Stimulated activated CD4-positive, alpha-beta T cell treated with anti-CD3 and anti-CD28 coated beads, Interleukin-1b, Interleukin-23, amount 100 ng/mL, for 1 hour (primary cell): ENCODE measurements at places on chromosomes 12 and 14.

DNA sequence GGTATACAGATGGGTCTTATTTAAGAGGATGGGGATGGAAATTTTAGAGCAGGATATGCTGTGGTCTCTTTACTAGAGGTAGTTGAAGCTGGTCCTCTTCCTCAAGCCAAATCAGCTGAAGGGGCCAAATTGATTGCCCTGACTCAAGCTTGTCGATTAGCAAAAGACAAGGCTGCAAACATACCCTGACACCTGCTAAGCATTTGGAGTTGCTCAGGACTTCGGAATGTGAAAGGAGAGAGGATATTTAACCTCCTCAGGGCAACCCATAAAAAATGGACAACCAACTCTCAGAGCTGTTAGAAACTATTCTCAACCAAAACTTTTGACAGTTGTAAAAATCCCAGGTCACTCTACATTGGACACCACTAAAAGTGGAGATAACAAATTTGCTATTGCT lies 15.6 kb downstream of the PTGDR start:
- no peak for DNase-seq

DNA sequence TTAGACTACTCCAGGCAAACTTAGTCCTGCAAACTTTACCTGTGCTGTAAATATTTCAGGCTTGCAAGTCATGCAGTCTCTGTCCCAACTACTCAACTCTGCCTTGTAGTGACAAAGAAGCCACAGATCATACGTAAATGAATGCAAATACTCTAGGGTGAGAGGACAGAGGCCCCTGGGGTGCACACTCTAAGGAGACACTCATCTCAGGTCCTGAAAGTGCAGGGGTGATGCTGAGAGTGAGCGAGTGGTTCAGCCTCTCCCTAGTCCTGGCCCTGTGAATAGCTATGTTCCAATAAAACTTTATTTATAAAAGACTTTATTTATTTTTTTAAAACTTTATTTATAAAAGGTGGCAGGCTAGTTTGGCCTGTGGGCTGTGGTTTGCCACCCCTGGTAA lies 34.9 kb downstream of the HCAR2 start:
- DNase-seq = no peak

DNA sequence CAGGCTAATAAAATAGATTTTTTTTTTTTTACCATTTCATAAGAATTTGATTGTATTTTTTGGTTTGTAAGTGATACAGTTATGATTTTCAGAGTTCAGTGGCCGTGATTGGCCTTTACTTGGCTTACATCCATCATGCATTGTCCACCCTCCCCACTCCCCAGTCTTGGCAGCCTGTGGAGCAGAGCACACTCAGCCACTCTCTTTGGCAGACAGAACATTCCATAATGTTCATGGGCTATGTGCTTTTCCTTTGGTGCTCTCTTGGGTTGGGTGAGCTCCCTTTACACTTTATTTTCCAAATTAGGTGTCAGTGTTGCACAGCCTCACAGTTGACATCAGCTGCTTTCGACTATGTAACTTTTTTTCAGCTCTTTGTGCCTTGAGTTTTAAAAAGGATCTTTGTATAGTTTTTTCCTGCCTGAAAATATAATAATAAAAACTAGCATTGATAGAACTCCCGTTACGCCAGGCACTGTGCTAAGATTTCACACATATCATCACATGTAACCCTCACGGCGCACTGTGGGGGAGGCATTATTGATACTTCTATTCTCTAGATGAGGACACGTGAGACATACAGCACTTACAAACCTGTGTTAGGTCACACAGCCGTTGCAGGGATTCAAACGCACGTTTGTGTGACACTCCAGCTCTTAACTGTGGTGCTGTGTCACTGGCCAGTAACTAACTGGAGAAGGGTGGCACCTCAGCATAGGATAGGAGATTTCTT lies 21.5 kb downstream of the SUDS3 start:
- no peak for DNase-seq

GRCh38 chr12:122265886-122266229 lies 436 bp downstream of the VPS33A start:
- no peak for DNase-seq

GRCh38 chr12:50524621-50525020 lies 19.8 kb downstream of the DIP2B start:
- DNase-seq = no peak

DNA sequence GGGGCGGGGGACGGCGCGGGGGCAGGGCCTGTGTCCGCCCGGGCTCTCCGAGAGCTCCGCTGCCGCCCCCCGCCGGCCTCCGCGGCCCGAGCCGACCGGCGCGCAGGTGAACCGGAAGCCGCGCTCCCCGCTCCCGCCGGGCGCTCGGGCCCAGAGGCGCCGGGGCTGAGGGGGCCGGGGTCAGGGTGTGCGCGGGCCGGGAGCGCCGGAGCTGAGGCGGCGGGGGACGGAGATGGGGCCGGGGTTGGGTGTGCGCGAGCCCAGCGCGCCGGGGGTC lies 431 bp downstream of the HIP1R start:
- no peak for DNase-seq

DNA sequence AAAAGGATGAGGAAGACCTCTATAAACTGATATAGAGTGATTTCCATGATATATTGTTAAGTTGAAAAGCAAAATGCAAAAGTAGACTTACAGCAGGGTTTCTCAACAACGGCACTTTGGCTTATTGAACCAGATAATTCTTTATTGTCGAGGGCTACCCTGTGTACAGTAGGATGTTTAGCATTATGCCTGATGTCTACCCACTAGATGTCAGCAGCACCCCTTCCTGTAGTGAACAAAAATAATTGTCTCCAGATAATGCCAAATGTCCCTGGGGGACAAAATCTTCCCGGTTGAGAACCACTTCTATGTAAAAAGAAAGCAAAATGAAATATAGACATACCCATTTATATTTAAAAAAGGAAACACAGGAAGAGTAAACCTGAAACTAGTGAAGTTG lies 32.4 kb downstream of the ABCD2 start:
- DNase-seq = no peak

GRCh38 chr12:120955232-120955631 lies 23.1 kb upstream of the HNF1A start:
- DNase-seq = no peak

GRCh38 chr12:11755302-11755930 lies 105.9 kb downstream of the ETV6 start:
- no peak for DNase-seq

DNA sequence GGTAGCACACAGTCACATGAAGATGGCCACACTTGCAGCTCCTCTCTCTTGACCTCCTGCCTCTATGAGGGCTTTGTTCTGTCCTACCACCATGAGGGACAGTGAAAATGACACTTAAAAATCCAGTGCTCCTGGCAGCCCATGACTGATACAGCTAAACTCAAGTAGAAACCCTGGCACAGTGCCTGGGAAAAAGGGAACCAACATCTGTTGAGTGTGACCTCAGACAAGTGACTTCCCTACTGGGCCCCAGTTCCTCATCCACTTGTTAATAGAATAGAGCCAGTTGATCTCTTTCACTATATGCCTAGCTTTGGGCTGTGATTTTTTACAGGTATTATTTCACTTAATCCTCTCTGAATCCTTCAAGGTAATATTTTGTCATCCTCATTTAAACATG lies 4.8 kb downstream of the GUCY2C start:
- no peak for DNase-seq

GRCh38 chr12:90048918-90049317 lies 340.3 kb upstream of the ATP2B1 start:
- no peak for DNase-seq

DNA sequence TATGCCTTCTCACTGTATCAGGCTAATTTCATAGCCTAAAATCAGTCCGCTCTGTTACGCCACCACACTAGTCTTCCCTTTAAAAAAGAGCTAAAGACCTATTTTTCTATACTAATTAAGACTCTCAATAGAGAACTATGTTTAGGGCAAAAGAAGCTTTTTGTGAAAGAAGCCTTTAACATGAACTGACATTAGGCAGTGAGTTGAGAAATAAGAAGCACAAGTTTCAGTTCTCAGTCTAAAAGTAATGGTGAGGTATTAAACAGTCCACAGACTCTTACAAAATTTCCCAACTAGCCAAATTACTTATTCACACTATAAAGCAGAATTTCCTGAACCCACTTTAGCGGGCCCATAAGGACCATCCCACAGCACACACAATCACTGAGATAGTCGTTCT lies 93.7 kb downstream of the SOX5 start:
- DNase-seq = no peak

DNA sequence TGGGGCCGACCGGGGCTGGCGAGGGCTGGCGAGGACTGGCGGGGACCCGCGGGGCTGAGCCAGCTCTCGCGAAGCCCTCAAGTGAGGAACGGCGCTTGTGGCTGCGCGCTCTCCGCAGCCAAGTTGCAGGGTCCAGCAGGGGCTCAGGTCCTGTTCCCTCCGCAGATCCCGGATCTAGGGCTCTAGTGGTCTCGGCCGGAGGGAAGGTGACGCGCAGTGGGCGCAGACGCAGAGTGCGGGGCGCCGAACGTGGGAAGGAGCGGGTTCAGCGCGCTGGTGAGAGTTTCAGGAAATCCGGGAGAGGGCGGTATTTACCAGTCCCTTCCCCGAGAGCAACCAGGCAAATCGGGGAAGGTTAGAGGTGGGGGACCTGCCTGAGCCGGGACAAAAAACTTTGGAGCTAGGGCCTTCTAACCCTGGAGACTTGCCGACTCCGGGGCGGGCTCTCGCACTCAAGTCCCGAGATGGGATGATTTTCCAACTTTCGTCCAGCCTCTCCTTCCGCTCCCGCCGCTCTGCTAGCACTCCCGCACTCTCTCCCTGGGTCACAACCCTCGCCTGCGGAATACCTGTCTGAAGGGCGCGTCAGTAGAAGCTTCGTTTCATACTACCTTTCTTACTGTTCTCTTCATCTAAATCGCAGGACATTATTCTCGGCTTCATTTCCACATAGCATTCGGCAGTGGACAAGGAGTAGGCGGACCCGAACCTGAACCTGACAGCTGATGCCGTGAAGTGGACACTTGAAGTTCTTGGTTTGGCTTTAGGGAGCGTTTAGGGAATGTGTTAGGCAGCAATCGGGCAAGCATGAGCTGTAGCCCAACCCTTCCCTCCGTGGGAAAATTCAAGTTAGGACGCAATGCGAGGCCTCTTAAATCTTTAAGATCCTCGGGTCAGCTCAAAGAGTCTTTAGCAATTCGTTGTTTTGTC lies 13.6 kb upstream of the PAX9 start:
- DNase-seq = no peak

GRCh38 chr12:114013575-114014345 lies 47.6 kb upstream of the RBM19 start:
- DNase-seq = no peak

GRCh38 chr14:44107156-44107555 lies 399.9 kb downstream of the FSCB start:
- DNase-seq = no peak

GRCh38 chr14:24054324-24054641 lies 2.5 kb downstream of the CARMIL3 start:
- no peak for DNase-seq

- no peak for DNase-seq
Measured at GRCh38 chr12:10130042-10130441, at the start of gene CLEC7A. TSS of gene CLEC7A (minus strand) at chr12:10130199. CDS start at chr12:10130082, 117 bp downstream.

GRCh38 chr14:62117010-62117750 lies 355.0 kb downstream of the SNAPC1 start:
- DNase-seq = no peak

- no peak for DNase-seq
Measured at GRCh38 chr14:24155100-24155499, 6.0 kb upstream of the IRF9 start.

DNA sequence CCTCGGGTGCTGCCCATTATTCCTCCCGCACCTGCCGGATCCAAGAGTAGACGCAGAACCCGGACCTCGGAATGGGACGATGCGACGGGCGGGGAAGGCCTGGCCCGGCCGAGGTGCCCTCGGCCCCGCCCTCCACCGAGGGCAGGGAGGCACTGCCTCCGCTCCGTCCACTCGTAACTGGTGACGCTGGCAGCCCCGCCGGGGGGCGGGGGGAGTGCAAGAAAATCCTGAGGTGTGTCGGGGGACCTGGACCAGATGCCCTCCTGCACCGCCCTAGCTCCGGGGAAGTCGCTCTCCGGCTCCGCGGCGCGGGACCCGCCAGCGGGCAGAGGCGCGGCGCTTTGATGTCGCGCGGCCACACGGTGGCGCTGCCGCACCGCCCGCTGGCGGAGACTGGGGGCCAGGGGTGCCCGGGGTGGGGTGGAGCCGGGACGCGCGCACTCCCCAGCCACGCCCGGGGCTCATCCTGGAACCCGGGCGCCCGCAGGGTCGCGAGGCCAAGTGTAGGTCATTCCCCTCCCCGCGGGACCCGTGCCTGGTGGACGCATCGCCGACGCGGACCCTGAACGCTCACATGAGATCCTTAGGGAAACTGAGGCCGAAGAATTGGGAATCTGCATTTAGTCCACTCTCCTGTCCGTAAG lies 202.8 kb downstream of the TTC8 start:
- no peak for DNase-seq

- no peak for DNase-seq
Measured at GRCh38 chr14:23916446-23916845, 37.1 kb upstream of the DHRS4 start.

GRCh38 chr14:50062438-50063085 lies 53.8 kb downstream of the VCPKMT start:
- no peak for DNase-seq

DNA sequence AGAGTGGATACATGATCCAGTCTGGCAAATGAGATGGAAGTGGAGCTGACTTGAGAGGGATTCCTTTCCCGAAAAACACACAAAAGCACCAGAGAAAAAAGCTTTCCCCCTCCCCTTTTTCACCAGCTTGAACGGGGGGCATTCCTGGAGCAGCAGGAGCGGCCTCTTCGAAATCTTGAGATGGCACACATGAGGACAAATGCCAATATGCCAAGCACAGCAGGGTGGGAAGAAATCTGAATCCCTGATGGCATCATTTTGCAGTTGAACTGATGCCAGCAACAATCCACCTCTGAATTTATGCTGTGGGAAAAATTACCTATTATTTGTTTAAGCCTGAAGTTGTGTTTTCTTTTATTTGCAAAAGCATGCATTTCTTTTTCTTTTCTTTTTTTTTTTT lies 29.7 kb upstream of the BICD1 start:
- no peak for DNase-seq

GRCh38 chr12:95838125-95838524 lies 20.6 kb upstream of the SNRPF start:
- no peak for DNase-seq

DNA sequence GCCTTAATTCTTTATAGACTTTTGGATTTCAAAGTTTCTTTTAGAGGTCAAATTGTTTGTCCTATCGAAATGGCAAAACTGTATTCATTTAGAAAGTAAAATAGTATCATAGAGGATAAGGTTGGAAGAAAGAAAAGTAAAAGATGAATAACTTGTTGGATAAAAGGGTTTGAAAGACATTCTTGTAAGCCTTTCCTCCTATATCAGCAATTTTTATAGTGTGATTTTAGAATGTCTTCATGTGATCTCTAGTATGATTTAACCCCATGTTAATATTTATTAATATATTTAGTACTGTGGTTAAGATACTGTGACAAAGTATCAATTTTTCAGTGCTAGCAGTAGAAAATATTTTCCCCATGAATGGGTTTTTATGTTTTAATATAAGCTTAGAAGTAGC lies 4.5 kb downstream of the ARF6 start:
- no peak for DNase-seq

- DNase-seq = no peak
Measured at GRCh38 chr12:31482816-31483215, 108.1 kb downstream of the DENND5B start.
